ENCODE measurements at places on chromosomes 12 and 14.

- DNase-seq = peak; percentile 20
These were observed 66.3 kb upstream of the NCOR2 start for GRCh38 chr12:124633365-124634362.

- DNase-seq = no peak
These were observed 42.3 kb downstream of the BORCS5 start for GRCh38 chr12:12399161-12399560.

- no peak for DNase-seq
These were observed 37.2 kb upstream of the MYF6 start for GRCh38 chr12:80670214-80670613.

- DNase-seq = no peak
These were observed 171.8 kb downstream of the RASSF9 start for GRCh38 chr12:85664429-85664828.

DNA sequence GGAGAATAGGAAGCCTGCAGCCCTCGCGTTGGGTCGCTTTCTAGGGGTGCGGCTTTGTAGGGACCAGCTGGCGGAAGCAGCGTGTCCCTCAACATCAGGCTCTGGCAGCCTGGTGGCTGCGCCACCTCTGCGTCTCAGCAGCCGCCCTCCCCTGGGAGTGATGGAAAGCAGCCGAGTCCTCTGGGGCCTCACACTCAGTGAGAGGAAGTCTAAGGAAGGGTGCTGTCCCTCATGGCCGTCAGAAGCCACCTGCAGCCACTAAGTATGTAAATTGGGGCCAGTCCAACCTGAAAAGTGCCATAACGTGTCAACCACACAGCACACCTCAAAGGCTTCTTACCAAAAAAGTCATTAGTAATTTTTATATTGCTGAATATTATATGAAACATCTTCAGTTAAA lies 80.3 kb downstream of the WDR20 start:
- DNase-seq = no peak

GRCh38 chr12:46445551-46446235 lies 73.1 kb upstream of the SLC38A2 start:
- DNase-seq = no peak

DNA sequence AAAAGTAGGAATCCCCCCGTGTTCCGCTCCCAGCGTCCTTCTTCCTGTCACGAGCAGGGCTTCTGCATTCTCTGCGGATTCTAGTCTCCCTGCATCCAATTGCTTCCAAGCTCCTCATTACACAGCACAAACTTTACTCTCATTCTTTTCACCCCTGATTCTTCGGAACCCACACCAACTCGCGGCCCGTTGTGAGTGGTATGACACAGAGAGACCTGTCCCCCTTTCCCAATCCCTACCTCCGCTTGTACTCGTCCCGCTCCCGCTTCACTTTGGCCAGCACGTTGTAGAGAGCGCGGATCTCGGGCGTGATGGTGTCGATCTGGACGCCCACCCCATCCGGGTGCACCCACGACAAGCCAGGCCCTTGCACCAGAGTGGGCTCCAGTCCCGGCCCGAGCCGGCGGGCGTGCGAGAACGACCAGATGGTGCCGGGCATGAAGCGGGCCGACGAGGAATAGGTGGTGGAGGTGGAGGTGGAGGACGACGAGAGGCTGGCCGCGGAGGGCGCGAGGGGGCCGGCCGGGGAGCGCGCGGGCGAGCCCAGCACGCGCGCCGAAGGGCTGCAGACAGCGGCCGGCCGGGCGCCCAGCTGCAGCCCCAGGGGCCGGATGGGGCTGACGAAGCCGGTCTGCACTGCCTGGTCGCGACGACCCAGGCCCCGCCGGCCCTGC lies 687 bp downstream of the IFFO1 start:
- DNase-seq = no peak

GRCh38 chr14:99173506-99173905 lies 98.5 kb downstream of the BCL11B start:
- DNase-seq = no peak

DNA sequence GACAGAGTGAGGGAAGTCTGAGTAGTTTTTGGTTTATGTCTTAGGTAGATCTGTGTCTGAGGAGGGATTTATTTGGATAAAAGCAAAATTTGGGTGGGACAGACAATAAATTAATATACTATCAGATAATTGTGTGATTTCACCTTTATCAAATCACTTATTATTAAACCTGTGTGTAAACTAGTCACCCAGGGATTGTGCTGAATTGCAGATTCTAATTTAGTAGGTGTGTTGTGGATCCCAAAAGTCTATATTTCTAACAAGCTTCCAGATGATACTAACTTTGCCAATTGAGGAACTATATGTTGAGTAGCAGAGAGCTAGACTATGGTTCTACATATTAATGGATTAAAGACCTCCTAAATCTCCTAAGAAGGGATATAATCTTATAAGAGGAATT lies 978.5 kb upstream of the FBXO33 start:
- no peak for DNase-seq

DNA sequence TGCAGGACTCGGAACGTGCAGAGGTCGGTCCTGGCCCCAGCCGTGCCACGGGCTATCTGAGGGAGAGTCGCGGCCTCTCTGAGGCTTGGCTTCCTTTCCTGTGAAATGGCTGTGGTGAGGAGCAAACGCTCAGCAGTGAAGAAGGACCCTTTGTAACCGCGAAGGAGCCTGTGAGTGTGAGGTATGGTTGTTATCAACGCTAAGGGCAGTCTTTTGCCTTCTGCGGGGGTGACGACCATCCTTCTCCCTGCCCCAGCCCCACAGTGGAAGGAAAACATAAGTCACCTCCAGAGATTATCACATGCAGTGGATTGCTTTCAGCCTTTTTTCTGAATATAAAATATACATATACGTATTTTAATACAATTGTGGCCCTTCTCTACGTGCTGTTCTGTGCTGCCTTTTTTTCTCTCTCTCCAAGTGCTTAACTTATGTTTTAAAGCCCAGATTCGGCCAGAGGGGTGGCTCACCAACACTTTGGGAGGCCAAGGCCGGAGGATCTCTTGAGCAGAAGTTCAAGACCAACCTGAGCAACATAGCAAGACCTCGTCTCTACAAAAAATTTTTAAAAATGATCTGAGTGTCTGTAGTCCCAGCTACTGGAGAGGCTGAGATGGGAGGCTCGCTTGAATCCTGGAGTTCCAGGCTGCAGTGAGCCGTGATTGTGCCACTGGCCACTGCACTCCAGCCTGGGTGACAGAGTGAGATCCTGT lies 17.4 kb downstream of the TAMALIN start:
- no peak for DNase-seq

- DNase-seq = no peak
These were observed 16.6 kb upstream of the TCP11L2 start for GRCh38 chr12:106285982-106286381.

GRCh38 chr14:71029236-71029781 lies 122.0 kb downstream of the PCNX1 start:
- no peak for DNase-seq

- no peak for DNase-seq
These were observed 13.5 kb downstream of the SLC38A2 start for GRCh38 chr12:46358791-46359666.

DNA sequence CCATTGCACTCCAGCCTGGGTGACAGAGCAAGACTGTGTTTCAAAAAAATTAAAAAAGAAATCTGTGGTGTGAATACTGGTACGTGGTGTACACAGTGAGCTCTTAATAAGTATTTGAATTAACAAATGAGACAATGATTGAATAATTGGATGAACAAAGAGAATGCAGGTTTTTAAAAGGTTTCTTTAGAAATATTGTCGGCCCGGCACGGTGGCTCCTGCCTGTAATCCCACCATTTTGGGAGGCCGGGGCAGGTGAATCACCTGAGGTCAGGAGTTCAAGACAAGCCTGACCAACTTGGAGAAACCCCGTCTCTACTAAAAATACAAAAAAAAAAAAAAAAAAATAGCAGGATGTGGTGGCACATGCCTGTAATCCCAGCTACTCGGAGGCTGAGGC lies 6.6 kb downstream of the HIF1A start:
- DNase-seq = no peak

- DNase-seq = no peak
These were observed 82.3 kb downstream of the ITPR2 start for GRCh38 chr12:26750531-26751175.

DNA sequence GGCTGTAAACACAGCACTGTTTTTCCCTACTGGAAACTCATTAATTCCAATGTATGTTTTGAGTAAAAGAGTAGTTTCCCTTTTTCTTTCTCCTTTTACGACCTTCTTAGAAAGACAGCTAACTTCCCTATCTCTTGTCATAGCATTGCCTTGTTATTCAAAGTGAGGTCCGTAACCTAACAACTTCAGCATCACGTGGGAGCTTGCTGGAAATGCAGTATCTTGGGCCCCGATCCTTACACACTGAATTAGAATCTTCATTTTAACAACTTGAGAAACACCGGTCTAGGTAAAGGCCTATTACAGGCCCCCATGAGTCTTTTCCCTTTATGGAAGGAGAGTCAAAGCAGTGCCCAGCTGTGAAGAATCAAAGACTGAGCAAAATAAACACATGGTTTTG lies 230.7 kb upstream of the PRKD1 start:
- DNase-seq = no peak

DNA sequence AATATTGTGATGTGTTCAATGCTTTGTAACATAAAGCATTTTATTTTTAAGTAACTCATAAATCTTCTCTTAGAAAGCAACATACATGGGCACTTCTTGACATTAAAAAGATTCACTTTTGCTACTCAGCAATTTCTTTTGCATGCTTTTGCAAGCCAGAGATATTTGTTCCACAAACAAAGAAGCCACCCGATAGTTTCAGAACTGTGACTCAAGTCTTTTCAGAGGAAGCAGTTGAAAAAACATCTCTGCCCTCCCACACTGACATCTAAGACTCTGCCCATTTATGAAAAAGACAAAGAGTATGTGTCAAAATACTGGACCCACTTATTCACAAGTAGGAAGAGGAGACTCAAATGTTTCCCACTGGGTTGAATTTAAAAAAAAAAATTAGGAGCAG lies 7.5 kb downstream of the APPL2 start:
- no peak for DNase-seq

- DNase-seq = no peak
These were observed 193.9 kb downstream of the C12orf42 start for GRCh38 chr12:103301642-103302591.

- no peak for DNase-seq
These were observed 3.8 kb downstream of the ERP27 start for GRCh38 chr12:14934511-14934910.

- DNase-seq = no peak
These were observed 4.1 kb upstream of the FIGNL2 start for GRCh38 chr12:51852404-51853137.

- DNase-seq = no peak
These were observed 43.8 kb downstream of the DDHD1 start for GRCh38 chr14:53109105-53110041.

- DNase-seq = no peak
These were observed 63.8 kb upstream of the SSTR1 start for GRCh38 chr14:38143659-38144505.

DNA sequence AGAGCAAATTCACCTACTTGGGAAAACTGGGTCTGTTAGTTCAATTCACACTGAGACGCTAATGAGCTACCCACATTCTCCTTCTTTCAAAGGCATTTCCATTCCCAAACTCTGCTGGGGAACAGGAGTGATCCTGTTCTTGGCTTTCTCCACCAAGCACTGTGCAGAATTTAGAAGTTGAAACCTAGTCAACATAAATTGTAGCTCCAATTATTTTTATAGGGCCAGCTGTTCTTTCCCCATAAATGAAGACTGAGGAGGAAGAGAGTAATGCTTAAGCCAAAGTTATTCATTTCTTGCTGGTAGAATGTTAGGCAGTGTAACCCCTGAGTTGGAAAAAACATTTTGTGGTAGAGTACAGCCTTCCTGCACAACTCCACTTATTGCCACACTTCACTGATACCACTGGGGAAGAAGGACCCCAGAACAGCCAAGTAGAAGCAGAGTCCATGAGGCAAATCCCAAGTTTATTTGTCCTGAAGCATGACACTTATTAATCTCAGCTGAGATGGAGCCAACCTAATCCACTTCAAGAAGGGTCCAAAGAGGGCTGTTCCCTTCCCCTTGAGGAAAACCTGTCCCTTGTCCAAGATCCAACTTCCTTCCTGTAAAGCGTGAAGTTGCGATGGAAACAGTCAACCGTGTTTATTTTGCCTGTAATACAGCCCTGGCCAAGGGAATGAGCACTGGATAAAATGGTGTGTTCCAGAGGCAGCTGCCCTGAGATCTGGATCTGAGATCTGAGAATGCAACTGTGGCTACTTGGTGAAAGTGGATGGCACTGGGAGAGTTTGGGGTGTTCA lies 151.8 kb downstream of the TBX5 start:
- no peak for DNase-seq
